T-helper 17 cell (primary cell): ENCODE measurements at places on chromosomes 4 and X.

DNA sequence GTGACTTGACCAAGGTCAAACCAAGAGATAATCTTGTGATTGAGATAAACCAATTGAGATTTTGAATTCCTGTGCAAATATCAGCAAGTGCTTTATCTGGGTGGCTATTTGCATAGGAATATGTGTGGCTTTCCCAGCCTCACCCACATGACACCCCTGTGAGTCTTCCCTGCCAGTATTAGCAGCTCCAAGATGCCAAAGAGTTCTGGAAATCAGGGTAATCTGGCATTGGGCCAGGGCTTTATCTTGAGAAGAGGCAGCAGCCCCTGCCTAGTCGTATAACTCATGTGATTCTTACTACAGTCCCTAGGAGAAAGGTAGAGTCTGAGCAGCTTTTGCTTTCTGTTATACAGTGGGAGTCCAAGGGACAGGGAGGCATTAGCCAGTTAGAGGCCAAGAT lies 87.7 kb downstream of the RLIM start:
- DNase-seq, result no peak

DNA sequence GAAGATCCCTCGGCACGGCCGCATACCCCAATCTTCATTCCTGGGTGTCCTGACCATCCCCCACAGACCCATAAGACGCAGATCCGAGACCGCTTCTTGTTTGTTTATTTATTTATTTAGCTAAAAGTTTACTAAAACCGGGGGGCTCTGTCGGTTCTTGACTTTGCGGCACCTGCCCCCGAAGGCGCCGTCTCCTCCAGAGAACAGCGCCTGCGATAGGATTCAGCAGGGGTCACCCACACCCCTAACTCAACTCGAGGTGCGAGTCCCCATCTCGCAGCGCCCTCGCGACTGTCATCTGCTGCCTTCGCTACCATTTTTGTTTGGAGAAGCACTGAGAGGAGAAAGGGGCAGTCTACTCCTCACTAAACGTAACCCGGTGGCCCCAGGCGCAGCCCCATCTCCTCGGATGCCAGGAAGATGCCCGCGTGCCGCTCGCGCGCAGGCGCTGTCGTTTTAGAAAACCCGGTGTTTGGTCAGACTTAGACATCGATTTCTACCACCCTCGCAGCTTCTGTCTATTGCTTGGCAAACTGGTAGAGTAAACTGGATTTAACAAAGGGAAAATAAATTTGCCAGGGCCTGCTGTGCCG lies 18.9 kb upstream of the GPR101 start:
- no peak for DNase-seq

- DNase-seq, result no peak
Measured at GRCh38 chr4:181863856-181864255, 379.3 kb upstream of the TENM3 start.

GRCh38 chrX:124467202-124467601 lies 120.8 kb downstream of the SH2D1A start:
- no peak for DNase-seq

GRCh38 chr4:7431696-7432530 lies 2.8 kb downstream of the PSAPL1 start:
- no peak for DNase-seq

GRCh38 chr4:188783606-188784160 lies 644.4 kb downstream of the TRIML1 start:
- DNase-seq, result no peak

GRCh38 chr4:76614589-76614988 lies 179.6 kb downstream of the SHROOM3 start:
- DNase-seq, result no peak

GRCh38 chr4:132097041-132097440 lies 1052.1 kb upstream of the PCDH10 start:
- no peak for DNase-seq

DNA sequence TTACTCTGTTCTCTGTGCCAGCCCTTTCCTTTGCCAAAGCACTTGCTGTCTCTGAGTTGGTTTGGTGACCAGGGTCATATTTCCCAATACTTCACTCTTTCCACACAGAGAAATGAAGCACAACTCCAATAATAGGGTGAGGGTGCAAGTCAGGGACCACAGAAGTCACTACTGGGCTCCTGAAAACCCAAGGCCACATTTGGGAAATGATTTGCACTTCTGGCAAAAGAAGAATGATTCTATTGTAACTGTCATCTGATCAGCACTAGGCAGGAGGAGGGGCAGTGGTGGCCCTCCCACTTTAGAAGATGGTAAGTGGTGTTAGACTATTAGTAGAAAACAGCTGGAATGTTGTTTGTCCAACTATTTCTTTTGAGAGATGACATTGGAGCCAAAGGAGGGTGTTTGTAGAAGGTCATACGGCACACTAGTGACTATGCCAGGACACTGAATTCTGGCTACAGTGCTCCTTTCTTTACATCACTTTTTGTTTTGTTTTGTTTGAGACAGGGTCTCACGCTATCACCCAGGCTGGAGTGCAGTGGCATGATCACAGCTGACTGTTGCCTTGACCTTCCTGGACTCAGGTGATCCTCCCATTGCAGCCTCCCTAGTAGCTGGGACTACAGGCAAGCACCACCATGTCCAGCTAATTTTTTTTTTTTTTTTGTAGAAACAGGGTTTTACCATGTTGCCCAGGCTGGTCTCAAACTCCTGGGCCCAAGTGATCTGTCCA lies 10.8 kb upstream of the HADH start:
- no peak for DNase-seq

DNA sequence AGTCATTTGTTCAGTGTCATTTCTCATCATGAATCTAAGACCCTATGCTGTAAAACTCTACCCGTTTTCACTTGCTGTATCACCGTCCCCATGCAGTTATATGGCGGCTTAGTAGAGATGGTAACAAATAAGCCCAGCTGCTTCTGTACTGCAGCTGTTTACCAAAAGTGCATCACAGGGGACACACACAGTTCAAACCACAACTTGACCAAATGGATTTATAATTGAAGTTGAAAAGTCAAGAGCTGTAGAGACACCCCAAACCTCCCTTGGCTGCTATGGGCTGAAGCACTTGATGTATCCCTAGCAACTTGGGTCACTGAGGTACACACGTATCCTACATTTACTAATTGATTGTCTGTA lies 219.0 kb upstream of the FGF13 start:
- DNase-seq, result no peak

DNA sequence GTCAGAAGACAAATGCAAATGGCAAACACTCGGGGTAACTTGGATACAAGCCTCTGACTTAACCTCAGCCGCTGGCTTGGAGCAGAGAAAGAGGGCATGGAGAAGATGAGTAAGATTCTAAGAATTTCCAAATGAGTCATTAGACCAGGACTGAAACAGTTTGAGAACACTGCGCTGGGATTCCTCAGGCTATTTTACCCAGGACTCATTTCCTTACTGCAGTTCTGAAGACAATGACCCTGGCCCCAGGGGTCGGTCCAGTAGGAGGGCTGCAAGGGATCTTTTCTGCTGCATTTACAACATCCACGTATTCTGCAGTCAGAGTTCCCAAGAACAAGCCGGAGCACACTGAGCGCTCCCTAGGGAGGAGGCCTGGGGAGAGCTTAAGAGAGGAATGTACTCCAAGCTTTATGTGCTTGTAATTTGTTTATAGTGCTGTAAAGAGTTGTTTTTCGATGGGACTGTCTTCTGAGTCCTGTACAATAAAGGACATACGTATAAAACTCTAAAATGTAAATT lies 27.3 kb upstream of the SORBS2 start:
- DNase-seq, result no peak

- no peak for DNase-seq
Measured at GRCh38 chrX:123975180-123975579, 13.7 kb downstream of the STAG2 start.

GRCh38 chr4:91114386-91114785 lies 987.2 kb downstream of the CCSER1 start:
- DNase-seq, result no peak
